ENCODE measurements at places on chromosomes 6 and 20. TPM values are rescaled to one million over a fixed set of nuclear protein-coding genes. Genes with fewer than 3 reads are reported as not detected.

FAM184A gene
- total RNA-seq = 0.99 TPM

HECA gene
- 15.6 TPM for total RNA-seq

FAM217A gene
- not detected for total RNA-seq

XKR7 gene
- 0.17 TPM for total RNA-seq

ESR1 gene
- under 0.01 TPM for total RNA-seq

ARG1 gene
- total RNA-seq = not detected

FAXC gene
- total RNA-seq = 8.1 TPM

NUS1 gene
- total RNA-seq = 20.0 TPM

PRDM13 gene
- not detected for total RNA-seq

ZBP1 gene
- total RNA-seq = not detected

PAK5 gene
- not detected for total RNA-seq

TFAP2A gene
- 2.3 TPM for total RNA-seq

SMLR1 gene
- total RNA-seq = not detected

AAR2 gene
- 34.0 TPM for total RNA-seq

FGD2 gene
- not detected for total RNA-seq

ZNF512B gene
- total RNA-seq = 5.0 TPM

SH3BGRL2 gene
- 10.7 TPM for total RNA-seq

BHLHE23 gene
- not detected for total RNA-seq

RHAG gene
- total RNA-seq = not detected

NEURL2 gene
- 3.0 TPM for total RNA-seq

KCNK5 gene
- total RNA-seq = 2.3 TPM

TUBB2B gene
- 53.5 TPM for total RNA-seq

DNA sequence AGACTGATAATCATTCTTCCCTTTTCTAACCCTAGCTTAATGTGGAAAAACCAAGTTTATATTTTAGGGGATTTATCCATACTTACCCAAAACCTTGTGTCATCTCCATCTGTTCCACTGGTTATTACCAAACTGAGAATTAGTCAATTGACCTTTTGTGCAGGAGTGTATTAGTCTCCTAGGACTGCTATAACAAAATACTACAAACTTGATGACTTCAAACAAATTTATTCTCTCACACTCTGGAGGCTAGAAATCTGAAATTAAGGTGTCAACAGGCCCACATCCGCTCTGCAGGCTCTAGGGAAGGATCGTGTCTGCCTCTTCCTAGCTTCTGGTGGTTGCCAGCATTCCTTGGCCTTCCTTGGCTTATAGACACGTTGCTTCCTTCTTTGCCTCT lies 12.7 kb upstream of the GMDS start:
- DNase-seq = no peak

GRCh38 chr20:57401565-57401918 lies 10.3 kb downstream of the RBM38 start:
- DNase-seq = no peak

- peak; percentile 81 for DNase-seq
These were observed 33.3 kb downstream of the NQO2 start for GRCh38 chr6:3032986-3033385.

DNA sequence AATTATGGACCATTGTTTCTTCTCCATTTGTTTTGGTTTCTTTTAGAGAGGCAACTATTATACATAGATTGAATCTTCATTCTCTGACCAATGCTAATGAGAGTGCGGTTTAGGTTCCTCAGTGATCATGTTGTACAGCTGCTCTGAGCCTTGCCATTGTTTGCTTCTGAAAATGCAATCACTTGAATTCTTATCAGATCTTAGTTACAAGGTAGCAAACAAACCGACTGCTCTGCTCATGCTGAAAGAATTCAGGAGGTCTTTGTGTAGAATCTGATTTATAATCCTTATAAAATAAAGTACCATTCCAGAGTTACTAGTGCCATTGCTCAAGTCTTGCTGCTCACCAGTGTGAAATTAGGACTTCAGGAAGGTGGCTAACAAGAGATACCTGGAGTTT lies 569.1 kb upstream of the ID4 start:
- DNase-seq = peak; percentile 51

- DNase-seq = no peak
These were observed 8.0 kb downstream of the SLC22A3 start for GRCh38 chr6:160356074-160356744.

DNA sequence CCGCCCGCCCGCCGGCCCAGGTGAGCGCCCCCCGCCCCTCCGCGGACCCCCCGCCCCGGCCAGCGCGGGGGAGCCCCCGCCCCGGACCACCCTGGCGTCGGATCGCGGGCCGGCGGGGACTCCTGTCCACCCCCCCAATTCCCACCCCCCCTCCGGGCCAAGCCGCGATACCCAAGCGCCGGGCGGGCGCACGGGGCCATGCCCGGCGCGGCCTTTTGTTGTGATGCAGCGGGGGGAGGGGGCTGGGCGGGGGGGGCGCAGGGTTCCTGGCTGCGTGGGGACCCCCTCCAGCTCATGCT lies 245 bp downstream of the SRC start:
- no peak for DNase-seq

DNA sequence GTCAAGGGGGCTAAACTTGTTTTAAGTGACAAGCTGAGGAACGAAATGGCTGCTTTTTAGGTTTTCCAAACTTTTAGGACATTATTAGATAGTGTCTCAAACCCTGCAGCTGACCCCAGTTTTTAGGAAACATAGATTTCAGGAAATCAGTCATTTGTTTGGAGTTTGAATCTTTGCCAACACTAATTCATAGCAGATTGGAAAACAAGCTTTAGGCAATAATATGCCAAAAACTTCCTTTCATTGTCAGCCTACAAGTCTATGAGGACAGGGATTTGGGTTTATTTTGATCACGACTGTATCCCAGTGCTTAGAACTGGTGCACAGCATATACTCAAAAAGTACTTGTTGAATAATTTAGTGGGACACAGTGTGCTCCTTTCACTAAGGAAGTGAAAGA lies 123.2 kb downstream of the TINAG start:
- DNase-seq = no peak

DNA sequence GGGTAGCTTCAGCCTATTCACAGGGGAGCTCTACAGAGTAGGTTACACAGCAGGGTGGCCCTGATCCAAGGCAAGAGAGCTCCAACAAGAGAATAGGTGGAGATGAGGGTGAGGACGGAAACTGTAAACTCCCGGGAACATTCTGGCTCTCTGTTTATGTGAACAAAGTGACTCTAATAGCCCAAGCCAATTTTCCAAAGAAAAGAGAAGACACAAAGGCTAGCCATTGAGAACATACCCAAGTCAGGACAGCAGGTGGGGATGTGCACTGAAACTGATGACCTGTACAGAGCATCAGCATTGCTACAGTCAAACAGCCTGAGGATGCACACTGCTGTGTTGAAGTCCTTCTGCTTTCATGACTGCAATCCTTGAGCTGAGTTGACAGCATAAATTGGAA lies 136.0 kb upstream of the TOP1 start:
- DNase-seq = no peak

- no peak for DNase-seq
These were observed 818 bp upstream of the TRMT11 start for GRCh38 chr6:125985522-125985921.

DNA sequence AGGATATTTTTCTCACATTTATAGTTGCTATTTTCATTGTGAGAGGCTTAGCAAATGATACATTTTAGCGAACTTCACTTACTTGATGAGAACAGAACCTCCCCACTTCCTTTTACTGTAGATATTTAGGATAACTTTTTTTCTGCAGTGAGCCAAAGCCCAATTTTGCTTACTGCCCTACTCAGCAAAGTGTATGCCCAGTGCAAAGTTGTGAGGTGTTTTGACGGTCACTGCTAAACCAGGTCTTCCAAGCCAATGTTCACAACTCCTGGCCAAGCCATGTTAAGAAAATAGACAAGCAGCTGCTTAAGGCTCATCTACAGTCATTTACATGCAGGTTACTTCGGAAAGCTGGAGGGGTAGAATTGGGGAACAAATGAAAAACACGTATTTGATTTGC lies 144.8 kb downstream of the ADGRG6 start:
- no peak for DNase-seq

- DNase-seq = no peak
These were observed 6.2 kb downstream of the ZNF337 start for GRCh38 chr20:25690427-25690826.

GRCh38 chr6:136922685-136923006 lies 545 bp downstream of the SLC35D3 start:
- DNase-seq = no peak

GRCh38 chr6:104159045-104159618 lies 700.6 kb downstream of the HACE1 start:
- DNase-seq = no peak

DNA sequence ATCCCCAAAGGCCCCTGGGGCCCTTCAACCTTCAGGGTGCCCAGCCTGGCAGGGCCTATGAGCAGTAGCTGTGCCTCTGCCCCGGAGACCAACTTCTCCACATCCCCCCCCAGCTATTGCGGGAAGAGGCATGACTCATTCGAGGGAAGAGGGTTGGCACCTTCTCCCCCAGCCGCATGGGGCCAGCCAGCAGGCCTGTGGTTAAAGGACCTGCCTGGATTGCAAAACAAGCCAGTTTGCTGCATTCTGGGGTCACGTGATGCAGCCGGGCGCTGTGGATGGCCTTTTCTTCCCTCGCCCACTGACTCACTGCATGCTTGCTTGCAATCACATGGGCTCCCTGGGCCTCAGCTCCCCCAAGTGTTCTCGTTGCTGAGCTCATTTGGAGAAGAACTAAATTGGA lies 182.5 kb downstream of the MAFB start:
- peak; percentile 94 for DNase-seq

GRCh38 chr6:53410508-53411258 lies 61.9 kb upstream of the ELOVL5 start:
- peak; percentile 35 for DNase-seq

DNA sequence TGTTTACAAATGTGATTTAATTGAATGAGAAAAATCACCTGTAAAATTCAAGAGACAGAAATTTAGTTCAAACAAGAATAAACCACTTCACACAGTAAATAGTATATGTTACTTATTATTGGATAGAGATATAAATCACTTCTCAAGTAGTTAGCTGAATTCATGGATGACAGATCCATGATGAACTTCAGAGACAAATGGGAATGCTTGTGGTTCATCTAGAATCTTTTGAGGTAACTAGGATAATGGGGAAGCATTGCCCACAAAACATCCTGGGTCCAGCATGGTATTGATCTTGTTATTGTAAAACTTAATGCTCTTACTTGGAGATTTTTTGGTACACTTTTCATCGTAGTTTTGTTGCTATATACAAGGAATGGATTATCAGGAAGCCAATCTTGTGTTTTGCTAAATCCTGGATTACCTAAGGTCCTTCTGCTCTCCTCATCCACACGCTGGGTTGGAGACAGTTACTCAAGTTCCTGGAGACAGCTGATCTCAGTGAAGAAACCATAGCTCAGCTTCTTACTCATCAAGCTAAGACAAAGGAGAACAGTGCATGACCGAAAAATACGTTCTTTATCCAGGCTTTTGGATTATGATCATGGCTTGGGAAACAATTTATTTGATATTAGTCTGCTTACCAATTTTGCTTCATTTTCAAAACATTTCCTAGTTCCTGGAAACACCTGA lies 142.5 kb upstream of the PREP start:
- no peak for DNase-seq

DNA sequence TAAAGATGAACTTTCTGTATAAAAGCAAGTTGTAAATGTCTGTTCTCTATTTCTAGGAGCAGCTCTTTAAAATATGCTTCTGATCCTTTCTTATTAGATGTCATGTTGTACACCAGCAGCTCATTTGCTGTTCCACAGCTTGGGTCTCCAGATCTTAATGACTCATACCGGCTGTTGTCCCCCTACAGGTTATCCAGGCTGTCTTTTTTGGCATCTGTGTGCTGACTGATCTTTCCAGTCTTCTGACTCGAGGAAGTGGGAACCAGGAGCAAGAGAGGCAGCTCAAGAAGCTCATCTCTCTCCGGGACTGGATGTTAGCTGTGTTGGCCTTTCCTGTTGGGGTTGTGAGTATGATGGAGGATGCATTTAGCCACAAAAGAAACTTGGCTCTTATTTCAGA lies 76.0 kb downstream of the AIG1 start:
- no peak for DNase-seq

GRCh38 chr6:119273272-119274196 lies 76.0 kb downstream of the MAN1A1 start:
- DNase-seq = peak; percentile 49

DNA sequence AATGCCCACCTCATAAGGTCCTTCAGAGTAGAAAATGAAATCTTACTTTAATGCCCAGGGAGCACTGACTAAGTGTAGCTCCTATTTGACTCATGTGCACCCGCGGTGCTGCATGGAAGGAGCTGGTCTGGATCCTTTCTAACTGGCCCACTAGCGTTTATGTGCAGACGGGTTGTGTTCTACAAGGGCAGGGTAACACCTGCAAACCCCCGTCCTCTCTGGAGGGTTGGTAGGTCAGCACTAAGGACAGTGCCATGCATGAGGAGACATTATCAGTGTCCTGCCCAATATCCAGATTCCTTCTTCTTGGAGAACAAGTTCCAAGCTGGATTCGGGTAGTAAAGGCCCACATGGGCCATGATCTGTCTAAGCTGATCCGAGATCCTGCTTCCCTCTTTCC lies 140.3 kb downstream of the ANKRD60 start:
- DNase-seq = no peak

- DNase-seq = no peak
These were observed 77.3 kb downstream of the KCNB1 start for GRCh38 chr20:49405062-49405683.

DNA sequence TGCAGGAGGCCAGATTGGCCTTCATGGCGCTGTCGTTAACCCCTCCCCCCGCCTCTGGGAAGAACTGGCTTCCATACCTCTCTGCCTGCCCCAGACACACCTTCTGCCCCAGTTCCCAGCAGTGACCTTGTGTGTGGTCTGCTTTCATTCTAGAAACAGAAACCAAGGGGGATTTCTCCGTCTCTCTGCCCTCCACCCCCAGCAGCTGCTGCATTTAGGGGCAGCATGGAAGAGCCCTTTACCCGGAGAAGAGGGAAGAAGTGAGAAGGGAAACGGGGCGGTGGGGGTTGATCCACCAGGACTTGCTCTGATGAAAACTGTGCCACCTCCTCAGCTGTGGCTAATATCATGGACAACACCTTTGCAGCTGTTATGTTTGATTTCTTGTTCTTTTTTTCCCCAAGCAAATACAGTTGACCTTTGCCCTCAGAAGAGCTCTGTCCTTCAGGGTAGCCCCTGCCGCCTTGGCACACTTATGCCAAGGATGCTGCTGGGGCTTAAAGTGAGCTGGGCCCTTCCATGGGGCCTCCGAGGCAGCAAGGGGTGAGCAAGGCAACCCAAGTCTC lies 6.1 kb downstream of the GLP1R start:
- DNase-seq = no peak

DNA sequence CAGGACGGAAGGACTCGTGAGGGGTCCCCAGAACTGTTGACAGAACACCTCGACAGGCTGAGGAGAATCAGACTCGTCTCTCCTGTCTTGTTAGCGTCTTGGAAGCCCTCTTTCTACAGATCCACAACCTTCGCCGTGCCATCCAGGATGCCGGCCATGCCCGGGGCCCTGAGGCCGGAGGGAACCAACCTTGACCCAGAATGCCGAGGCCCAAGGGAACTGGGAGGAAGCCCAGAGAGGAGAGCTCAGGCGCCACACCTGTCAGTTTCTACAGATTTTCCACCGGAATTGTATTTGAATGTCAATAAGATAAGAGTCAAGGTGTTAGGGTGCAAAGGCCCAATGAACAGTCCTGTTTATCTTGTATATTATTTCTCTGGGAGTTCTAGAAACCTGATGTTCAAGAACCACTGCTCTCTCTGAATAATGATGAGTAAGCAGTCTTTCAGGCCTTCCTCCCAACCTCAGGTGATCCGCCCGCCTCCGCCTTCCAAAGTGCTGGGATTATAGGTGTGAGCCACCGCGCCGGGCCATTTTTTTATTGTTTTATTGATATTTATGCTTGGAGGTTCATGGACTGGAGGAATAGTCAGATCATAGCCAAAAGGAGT lies 799 bp upstream of the ME1 start:
- DNase-seq = no peak

- DNase-seq = peak; percentile 93
These were observed 191.3 kb downstream of the EPM2A start for GRCh38 chr6:145544041-145544440.

All from renal cortical epithelial cell (primary cell).